CD14-positive monocyte (primary cell): ENCODE measurements at places on chromosomes 6 and 20.

GRCh38 chr20:32807706-32808105 lies 12.0 kb upstream of the MAPRE1 start:
- no peaks in the 10 kb centered on the region for H3K27me3 ChIP-seq
- H3K4me1 ChIP-seq: no peaks in the 10 kb centered on the region
- H3K4me3 ChIP-seq: no peak overlapping the region
- no peak for DNase-seq

DNA sequence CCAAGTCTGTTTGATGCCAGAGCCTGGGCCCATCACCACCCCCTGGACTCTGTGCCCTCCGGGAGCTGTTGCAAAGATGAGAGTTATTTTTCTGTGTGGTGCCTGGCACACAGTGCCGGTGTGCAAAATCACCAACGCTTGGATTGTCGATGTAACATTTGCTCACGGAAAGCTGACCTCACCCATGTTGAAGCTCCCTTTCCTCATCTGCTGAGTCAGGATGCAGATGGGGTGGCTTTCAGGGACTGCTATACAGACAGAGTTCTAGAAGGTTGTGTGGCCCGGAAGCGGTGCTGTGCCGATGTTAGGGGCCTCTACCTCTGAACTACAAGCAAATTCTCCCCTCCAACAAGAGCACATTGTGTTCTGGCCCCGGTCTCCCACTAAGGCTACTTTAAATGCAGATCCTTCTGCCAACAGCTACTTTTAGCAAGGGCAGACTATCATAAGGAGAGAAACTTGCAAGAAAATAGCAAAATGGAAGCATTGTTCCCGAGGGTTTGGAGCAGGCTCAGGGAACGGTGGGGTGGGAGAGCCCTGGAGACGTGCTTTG lies 34.0 kb downstream of the EYA2 start:
- no peaks in the 10 kb centered on the region for H3K27me3 ChIP-seq
- no peak for DNase-seq
- no peak overlapping the region for H3K27ac ChIP-seq
- no peak overlapping the region for H3K4me3 ChIP-seq
- H3K36me3 ChIP-seq: no peaks in the 10 kb centered on the region
- H3K4me1 ChIP-seq: no peaks in the 10 kb centered on the region

- H3K36me3 ChIP-seq: peaks cover 95% of the 10 kb centered on the region
- H3K4me1 ChIP-seq: peaks cover 21% of the 10 kb centered on the region
- no peak overlapping the region for H3K27ac ChIP-seq
- DNase-seq: no peak
Measured at GRCh38 chr6:37021356-37022129, 16.1 kb downstream of the FGD2 start.

- no peaks in the 10 kb centered on the region for H3K36me3 ChIP-seq
- DNase-seq: no peak
- peaks cover 3% of the 10 kb centered on the region for H3K4me1 ChIP-seq
- no peak overlapping the region for H3K27ac ChIP-seq
- H3K27me3 ChIP-seq: peaks cover 35% of the 10 kb centered on the region
Measured at GRCh38 chr6:85456782-85457181, 6.9 kb downstream of the NT5E start.
